MG63 (cell line): ENCODE measurements at places on chromosomes 16 and 17. TPM values are rescaled to one million over a fixed set of nuclear protein-coding genes. Genes with fewer than 3 reads are reported as not detected.

Gene TBX21
- total RNA-seq = not detected in 2 replicates

DNA sequence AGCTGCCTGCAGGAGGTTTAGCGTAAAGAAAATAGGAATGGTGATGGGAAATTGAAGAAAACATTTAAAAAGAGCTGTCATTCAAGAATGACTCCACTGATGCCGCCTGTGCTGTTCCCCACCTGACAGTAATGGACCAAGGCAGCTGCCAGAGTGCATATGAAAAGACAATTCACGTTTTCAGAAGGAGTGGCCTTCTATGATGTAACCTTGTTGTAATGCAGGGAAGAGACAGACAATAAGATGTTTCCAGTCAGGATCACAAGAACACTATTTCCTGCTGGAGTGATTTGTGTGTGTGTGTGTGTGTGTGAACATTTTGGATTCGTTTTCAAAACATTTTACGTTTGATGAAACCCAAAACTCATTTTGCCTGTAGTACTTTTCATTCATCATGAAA lies 203.7 kb downstream of the LGALS9B start:
- no peak for DNase-seq

- DNase-seq = peak; percentile 62
Measured at GRCh38 chr17:58249270-58250133, 11.1 kb downstream of the LPO start.

DNA sequence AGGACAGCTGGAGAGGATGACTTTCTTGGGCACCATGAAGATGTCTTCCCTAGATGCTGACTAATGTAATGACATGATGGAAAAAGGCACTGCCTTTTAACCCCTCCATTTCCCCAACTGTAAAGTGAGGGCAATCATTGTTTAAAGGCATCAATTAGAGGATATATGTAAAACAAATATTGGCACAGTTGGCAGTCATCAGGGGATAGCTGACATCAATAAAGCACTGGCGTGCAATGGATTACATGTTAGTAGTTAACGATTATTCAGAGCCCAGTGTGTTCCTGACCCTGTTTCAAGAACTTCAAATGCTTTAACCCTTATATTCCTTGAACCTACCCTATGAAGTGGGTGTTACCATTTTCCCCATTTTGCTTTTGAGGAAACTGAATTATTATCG lies 100.7 kb downstream of the TMEM114 start:
- no peak for DNase-seq

- DNase-seq = no peak
Measured at GRCh38 chr16:19659554-19659953, 58.5 kb downstream of the KNOP1 start.

Gene ZNF18
- total RNA-seq = 10.2 and 19.1 TPM in 2 replicates

DNA sequence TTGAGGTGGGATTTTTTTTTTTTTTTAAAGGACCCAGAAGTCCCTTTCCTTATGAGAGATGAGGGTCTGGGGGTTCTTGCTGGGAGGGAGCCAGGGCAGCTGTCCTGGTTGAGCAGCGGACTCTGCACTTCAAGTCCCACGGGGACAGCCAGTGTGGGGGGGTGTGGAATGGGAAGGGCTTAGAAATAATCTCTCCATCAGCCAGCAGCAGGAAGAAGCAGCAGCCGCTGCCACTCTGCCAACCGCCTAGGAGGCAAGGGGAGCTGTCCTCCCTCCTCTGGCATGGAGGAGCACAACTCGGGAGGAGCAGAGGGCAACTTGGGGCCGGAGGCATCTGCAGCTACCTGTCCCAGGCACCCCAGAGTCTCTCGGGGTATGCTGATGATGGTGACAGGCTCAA lies at the start of gene KCNG4:
KCNG4 (minus strand) TSS at position 104 of the 400 bp plus-strand sequence. CDS start 2,527 bp downstream, outside the sequence.
- DNase-seq = no peak

Gene TEX19
- 2.3 TPM in 1 of 2 replicates, not detected in the other for total RNA-seq

- no peak for DNase-seq
Measured at GRCh38 chr17:3385869-3386816, at the start of gene OR3A2. Gene OR3A2 (minus strand): TSS chr17:3386308.

Gene DHRS7C
- not detected in 2 replicates for total RNA-seq

- DNase-seq = no peak
Measured at GRCh38 chr16:13864689-13865088, 55.3 kb upstream of the ERCC4 start.

Gene SPATA20
- 52.1 and 59.6 TPM in 2 replicates for total RNA-seq

GRCh38 chr16:1125471-1125870 lies 27.4 kb upstream of the CACNA1H start:
- DNase-seq = no peak

Gene DPEP1
- total RNA-seq = not detected in 2 replicates

Gene STARD3
- total RNA-seq = 55.2 and 61.8 TPM in 2 replicates

- DNase-seq = peak; percentile 15
Measured at GRCh38 chr16:72092832-72093447, 480 bp downstream of the TXNL4B start.

DNA sequence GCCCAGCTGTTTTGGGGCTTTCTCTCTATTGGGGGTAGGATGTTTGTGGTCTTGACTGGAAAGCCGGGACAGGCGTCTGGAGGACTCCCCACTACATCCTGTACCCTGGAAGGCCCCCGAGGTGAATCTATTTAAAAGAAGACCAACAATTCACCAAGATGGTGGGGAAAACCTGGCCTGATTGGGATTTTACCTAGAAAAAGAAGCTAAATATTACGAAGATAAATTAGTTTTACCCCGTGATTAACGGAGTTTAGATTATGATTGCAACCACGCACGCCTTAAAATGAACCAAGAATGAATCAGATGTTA lies 779 bp upstream of the CCDC102A start:
- no peak for DNase-seq

- DNase-seq = peak; percentile 59
Measured at GRCh38 chr16:67115639-67116038, 5.9 kb downstream of the PHAF1 start.

- no peak for DNase-seq
Measured at GRCh38 chr17:63421681-63422645, 24.1 kb downstream of the CYB561 start.

Gene KRT27
- not detected in 2 replicates for total RNA-seq

DNA sequence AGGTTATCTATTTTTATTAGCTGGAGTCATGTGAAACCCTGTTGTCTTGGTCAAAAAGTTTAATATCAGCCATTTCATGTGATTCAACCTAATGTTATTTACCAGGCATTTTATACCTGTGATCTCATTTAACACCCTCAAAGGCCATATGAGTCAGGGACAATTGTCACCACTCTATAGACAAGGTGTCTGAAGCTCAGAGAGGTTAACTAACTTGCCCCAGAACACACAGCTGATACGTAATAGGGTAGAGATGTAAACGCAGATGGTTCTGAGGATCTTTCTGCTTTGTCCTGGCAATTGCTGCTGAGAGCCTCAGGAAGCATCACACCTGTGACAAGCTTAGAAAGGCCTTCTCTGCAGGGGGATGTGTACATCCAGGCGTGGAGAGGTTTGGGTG lies 4.9 kb downstream of the CD300A start:
- DNase-seq = no peak

- DNase-seq = no peak
Measured at GRCh38 chr16:56363781-56364565, 61.4 kb downstream of the AMFR start.

DNA sequence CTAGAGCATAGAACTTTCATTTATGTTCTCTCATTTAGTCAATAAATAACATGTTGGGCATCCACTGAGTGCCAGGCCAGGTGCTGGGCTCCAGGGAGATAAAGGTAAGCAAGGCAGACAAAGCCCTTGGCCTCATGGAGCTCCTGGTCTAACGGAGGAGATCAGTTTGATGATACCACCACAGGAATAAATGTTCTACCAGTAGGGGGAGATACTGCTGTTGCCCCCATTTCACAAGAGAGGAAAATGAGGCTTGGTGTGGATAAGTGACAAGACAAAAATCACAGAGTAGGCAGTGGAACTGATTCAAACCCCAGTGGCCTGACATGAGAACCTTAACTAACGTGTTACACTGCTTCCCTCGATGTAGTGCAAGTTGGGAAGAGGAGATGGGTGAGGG lies 80.4 kb upstream of the ERCC4 start:
- no peak for DNase-seq

Gene TNK1
- not detected in 2 replicates for total RNA-seq

DNA sequence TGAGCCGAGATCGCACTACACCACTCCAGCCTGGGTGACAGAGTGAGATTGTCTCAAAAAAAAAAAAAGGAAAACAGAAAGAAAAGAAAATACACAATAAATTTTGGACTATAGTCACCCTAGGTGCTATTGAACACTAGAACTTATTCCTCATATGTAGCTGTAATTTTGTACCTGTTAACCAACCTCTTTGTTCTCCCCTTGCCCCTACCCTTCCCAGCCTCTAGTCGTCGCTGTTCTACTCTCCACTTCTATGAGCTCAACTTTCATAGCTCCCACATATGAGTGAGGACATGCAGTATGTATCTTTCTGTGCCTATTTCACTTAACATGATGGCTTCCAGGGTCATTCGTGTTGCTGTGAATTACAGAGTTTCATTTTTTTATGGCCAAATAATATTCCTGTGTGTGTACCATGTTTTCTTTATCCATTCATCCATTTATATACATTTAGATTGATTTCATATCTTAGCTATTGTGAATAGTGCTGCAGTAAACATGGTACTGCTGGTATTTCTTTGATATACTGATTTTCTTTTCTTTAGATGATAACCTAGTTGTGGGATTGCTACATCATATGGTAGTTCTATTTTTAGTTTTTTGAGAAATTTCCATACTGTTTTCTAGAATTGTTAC lies 28.3 kb downstream of the VPS35L start:
- peak; percentile 14 for DNase-seq

Gene TMEM114
- not detected in 2 replicates for total RNA-seq

DNA sequence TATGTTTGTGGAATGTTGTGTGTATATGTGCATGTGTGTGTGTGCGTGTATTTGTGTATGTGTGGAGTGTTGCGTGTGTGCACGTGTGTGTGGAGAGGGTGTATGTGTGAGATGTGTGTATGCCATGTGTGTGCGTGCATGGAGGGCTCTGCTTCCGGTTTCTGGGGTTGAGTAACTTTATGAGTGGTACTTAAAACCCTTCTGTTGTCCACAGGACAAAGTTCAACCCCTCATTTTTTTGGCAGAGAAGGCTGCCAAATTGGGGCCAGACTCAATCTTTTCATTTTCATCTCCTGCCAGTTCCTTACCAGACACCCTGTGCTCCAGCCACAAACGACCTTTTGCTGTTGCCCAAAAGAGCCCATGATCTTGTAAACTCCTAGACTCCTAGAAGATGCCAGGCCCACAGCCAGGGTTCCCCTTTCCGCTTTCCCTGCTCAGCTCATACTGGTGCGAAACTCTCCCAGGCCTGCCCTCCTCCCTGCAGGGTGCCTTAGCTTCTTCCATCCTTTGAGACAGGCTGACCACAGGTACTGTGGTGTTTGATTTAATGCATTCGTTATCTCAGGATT lies 100.2 kb downstream of the CMIP start:
- peak; percentile 82 for DNase-seq

DNA sequence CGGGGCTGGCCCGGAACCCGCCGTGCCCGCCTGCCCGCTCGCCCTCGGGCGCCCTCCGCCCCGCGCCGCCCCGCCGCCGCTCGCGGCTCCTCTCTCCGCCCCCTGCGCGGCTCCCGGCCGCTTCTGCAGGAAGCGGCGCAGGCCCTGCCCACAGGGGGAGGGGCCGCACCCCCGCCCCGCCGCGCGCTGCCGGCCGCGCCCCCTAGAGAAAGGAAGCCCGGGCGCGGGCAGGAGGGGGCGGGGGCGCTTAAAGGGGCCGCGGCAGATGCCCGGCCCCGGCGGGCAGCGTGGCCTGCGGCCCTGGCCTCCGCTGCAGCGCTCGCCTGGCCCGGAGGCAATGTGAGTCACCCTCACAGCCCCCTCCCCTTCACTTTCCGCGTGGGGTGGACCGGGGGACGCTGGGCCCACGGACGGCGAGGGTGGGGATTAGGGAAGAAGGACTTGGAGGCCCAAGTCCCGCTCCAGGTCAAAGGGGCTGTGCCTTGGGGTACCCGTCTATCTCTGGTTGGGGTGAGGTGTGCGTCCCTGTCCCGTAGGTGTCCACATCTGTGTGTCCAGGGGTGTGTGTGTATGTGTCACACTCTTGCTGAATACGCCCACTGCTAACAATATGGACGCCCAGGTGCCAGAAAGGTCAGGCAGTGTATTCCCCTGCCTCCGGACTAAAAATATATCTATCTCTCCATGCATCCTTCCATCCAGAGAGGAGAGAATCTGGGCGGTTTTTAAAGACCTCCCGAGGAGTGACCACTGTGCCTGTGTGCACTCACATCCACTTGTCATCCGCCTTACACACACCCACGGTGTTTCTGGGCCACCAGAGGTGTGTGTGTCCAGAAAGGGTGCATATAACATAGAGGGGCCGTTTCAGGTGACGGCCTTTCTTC lies at the start of gene GIT1:
GIT1 (minus strand) TSS at position 125 of the 887 bp plus-strand sequence. CDS start 270 bp downstream, outside the sequence.
- peak; percentile 91 for DNase-seq

Gene HAP1
- total RNA-seq = not detected in 2 replicates

- DNase-seq = no peak
Measured at GRCh38 chr16:77579351-77579891, 142.9 kb upstream of the NUDT7 start.

DNA sequence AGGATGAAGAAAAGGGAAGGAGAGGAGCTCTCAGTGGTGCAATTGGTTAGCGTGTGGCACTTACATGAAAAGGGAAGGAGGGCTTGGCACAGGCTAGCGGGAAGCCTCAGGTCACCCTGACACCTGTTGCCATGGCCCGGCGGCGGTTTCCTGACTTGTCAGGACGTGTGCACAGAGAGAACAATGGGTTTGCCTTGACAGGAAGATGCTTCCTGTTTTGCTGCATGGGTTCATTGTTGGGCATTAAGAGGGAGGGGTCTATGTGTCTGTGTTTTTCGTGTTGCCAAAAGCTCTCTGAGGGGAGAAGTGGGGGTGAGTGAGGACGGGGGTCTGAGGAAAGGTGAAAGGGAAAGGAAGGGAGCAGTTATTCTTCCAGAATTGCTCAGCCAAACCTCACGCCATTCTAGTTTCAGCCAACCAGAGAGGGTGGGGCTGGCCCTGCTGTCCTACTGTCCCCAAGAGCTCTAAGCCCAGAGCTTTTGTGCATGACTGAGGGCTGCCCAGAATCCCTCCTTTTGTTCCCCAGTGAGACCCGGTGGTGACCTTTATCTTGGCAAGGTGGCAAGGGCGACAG lies 17.1 kb upstream of the CCR7 start:
- no peak for DNase-seq

Gene ARHGDIG
- total RNA-seq = 5.9 TPM in 1 of 2 replicates, not detected in the other

GRCh38 chr16:59045501-59045900 lies 311.4 kb upstream of the GOT2 start:
- no peak for DNase-seq

Gene SGCA
- 1.1 TPM in 1 of 2 replicates, not detected in the other for total RNA-seq
